ENCODE measurements at places on chromosomes 6 and 20. TPM values are rescaled to one million over a fixed set of nuclear protein-coding genes. Genes with fewer than 3 reads are reported as not detected.

FAM209B gene
- total RNA-seq = not detected

MAD2L1BP gene
- 166 TPM for total RNA-seq

DNA sequence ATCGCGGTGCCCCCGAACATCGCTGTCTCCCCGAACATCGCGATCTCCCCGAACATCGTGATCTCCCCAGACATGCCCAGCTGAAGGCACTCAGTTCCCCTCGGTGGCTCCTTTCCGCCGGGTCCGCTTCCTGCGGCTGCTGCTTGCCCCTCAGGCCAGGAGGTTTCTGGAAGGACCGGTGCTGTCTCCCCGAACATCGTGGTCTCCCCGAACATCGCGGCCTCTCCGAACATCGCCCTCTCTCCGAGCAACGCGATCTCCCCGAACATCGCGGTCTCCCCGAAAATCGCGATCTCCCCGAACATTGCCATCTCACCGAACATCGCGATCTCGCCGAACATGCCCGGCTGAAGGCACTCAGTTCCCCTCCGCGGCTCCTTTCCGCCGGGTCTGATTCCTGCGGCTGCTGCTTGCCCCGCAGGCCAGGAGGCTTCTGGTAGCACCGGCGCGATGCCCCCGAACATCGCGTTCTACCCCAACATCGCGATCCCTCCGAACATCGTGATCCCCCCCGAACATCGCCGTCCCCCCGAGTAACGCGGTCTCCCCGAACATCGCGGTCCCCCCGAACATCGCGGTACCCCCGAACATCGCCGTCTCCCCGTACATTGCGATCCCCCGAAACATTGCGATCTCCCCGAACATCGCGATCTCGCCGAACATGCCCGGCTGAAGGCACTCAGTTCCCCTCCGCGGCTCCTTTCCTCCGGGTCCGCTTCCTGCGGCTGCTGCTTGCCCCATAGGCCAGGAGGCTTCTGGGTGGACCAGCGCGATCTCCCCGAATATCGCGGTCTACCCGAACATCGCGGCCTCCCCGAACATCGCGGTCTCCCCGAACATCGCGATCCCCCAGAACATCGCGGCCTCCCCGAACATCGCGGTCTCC, 808 bp downstream of the ULBP1 start:
- DNase-seq = no peak

DNA sequence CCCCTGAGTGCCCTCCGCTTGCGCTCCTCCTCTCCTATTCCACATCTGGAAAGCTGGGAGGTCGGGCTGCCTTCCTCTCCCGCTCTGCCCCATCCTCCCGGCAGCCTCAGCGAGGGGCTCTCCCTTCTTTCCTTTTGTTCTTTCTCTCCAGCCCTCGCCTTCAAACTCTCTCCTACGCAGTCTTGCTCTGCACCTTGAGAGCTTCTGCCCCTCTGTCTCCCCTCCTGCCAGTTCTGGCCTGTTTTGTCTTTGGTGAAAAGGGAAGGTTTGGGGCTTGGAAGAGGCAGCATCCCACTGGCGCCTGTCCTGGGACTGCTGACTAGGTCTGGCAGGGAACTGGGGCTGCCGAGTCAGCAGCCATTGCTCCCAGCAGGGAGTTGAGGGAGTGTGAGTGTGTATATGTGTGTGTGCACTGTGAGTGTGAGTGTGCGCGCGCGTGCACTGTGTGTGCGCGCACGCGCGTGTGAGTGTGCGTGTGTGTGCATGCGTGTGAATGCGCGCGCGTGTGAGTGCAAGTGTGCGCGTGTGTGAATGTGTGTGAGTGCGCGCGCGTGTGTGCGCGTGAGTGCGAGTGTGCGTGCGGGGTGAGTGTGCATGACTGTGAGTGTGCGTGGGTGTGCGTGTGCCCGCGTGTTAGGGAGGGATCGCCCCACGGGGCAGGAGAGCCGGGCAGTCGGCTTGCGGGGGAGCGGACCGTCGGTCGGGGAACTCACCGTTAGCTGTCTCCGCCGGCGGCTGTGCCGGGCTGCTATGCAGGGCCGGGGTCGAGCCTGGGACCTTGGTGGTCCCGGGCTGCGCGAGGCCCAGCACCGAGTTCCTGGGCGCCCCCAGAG, 523 bp downstream of the CPXM1 start:
- no peak for DNase-seq

PAK5 gene
- total RNA-seq = not detected

- DNase-seq = peak; percentile 88
Observed at GRCh38 chr6:37207903-37208456, 38.0 kb downstream of the PIM1 start.

SPATS1 gene
- total RNA-seq = 0.53 TPM

LPA gene
- total RNA-seq = not detected

C20orf141 gene
- not detected for total RNA-seq

SLC26A8 gene
- not detected for total RNA-seq

- DNase-seq = peak; percentile 66
Observed at GRCh38 chr6:118618676-118619377, 32.6 kb downstream of the CEP85L start.

COL10A1 gene
- total RNA-seq = not detected

DNA sequence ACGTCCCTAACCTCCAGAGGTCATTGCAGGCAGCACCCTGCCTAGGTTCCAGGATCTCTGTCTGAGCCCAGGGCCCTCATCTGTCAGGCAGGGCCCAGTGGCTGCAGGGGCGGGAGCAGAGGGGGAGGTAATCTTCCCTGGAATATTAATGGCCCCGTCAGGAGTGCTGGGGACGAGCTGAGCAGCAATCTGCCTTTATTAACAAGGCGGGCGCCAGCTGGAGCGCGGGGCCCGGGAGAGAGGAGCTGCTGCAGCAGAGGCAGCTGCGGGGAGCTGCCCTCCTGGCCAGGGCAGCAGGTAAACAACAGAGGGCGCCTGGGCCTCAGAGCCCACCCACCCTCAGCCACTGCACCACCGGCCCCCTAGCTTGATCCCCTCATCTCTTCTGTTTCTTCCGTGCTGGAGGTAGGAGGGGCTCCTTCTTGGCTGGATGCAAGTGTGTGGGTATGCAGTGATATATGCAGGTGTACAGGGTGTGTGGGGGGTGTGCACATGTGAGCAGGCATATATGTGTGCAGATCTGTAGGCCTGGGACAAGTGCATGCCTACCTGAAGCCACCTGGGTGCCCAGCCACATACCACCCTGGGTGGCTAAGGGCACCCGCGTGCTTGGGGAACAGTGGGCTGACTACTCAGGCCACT, 131.8 kb upstream of the MLN start:
- DNase-seq = no peak

GRCh38 chr20:57573894-57574293, 13.0 kb downstream of the PCK1 start:
- no peak for DNase-seq

- no peak for DNase-seq
Observed at GRCh38 chr6:98970469-98970868, 22.7 kb upstream of the FBXL4 start.

GRCh38 chr20:60507087-60507694, 549.0 kb downstream of the CDH26 start:
- no peak for DNase-seq

GRCh38 chr6:150528648-150529285, 70.9 kb upstream of the PLEKHG1 start:
- no peak for DNase-seq

BTNL2 gene
- not detected for total RNA-seq

DNA sequence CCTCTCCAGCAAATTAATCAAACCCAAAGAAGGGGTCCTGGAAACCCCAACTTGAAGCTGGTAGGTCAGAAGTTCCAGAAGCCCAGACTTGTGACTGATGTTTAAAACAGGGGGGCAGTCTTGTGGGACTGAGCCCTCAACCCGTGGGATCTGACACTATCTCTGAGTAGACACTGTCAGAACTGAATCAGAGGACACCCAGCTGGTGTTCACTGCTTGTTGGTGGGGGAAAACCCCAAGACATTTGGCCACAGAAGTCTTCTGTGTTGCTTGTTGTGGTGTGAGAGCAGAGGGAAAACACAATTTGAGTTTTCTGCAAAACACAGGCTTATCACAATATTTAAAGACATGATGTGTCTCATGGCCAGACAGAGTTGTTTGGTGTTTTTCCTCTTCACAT, 29.9 kb downstream of the KIF13A start:
- no peak for DNase-seq

DNA sequence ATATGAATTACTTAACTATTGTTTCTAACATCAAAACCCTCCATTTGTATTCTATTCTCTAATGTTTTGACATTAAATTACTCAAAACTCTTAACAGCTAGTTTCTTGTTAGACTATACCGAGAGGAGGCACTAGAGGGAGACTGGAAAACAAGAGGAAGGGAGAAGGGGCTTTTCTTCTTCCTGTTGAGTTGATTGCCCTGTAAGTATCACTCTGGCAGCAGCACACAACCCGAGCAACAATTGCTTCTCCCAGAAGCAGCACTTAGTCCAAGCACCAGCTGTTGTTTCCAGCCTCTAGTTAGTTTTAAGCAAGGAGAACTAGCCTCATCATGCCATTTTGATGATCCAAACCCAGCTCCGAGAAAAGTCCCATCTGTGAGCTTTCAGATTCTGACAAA, 603.8 kb downstream of the PRKN start:
- peak; percentile 49 for DNase-seq

DNA sequence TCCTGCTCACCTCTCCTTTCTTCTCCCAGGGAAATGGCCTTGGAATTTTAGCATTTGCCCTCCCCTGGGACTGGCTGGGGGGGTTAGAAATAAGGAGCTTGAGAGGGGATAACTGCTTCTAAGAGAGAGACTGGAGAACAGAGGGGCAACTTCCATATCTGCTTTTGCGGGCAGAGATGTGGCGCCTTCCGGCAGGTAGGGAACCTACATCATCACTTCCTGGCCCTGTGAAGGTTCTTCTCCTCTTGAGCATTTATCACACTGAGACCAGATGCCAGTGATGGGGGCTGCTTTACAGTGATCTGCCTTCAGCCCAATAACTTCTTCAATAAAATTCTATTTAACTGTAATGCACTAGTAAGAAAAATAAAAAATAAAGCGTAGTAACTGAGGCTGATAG, 48.1 kb downstream of the TBC1D7 start:
- DNase-seq = no peak

GRCh38 chr6:95364016-95364604, 213.2 kb upstream of the MANEA start:
- peak; percentile 58 for DNase-seq

NHLRC1 gene
- total RNA-seq = 4.4 TPM

DNA sequence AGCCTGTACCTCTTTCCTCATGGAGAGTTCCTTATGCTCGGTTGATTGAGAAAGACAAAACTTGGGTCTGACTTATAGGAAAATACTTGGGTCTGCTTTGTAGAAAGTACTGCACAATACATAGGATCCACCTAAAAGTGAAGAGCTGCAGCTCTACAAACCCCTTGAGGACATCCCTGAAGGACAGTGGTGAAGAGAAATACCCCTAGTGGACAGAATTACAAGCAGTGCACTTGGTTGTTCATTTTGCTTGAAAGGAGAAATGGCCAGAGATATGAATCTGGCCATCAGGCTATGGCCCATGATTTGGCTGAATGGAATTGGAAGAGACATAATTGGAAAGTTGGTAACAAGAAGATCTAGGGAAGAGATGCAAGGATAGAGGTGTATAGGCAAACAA, 8.3 kb downstream of the CD24 start:
- no peak for DNase-seq

GRCh38 chr6:158131926-158132325, 36.1 kb downstream of the SERAC1 start:
- peak; percentile 64 for DNase-seq

DNA sequence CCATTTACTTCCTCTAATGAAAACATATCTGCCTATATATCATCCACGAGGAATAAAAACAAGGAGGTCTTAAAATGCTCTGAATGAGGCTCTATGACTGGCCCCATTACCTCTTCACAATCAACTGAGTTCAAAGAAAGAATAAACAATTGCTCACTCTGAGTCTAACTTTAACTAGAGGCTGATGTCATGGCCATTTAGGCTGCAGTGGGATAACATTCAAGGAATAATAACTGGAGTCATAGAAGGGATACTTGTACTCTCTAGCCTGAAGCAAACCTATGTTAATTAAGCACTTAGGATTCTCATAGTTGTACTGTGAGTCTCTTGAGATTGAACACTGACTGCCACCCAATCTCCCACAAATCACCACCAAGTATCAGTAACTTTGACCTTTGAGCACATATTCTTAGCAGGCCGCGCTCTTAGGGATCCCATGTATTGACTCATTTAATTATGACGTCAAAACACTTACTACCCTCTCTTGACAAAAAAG, 70.2 kb downstream of the PERP start:
- DNase-seq = peak; percentile 73

GRCh38 chr6:156396068-156396771, 381.0 kb upstream of the ARID1B start:
- no peak for DNase-seq

AGER gene
- total RNA-seq = 0.35 TPM

AVP gene
- not detected for total RNA-seq

TRDN gene
- total RNA-seq = not detected

DNA sequence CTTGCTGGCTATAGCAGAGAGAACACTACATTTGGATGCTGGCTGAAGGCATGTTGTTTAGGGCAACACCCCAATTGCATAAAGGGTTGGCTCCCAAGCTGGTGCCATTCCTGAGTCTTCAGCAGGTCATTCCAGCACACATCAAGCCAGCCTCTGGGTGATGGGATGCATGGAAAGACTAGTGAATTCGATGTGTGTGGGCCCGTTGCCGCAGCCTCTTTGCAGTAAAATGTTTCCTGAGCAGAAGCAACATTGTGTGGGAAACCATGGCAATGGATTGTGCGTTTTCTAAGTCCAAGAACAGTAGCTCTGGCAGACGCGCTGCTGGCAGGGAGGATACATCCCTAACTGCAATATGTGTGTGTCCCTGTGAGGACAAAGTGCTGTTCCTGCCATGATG, 142.4 kb upstream of the SLC24A3 start:
- no peak for DNase-seq

ECI2 gene
- 103 TPM for total RNA-seq

CMTR1 gene
- 32.4 TPM for total RNA-seq

DNA sequence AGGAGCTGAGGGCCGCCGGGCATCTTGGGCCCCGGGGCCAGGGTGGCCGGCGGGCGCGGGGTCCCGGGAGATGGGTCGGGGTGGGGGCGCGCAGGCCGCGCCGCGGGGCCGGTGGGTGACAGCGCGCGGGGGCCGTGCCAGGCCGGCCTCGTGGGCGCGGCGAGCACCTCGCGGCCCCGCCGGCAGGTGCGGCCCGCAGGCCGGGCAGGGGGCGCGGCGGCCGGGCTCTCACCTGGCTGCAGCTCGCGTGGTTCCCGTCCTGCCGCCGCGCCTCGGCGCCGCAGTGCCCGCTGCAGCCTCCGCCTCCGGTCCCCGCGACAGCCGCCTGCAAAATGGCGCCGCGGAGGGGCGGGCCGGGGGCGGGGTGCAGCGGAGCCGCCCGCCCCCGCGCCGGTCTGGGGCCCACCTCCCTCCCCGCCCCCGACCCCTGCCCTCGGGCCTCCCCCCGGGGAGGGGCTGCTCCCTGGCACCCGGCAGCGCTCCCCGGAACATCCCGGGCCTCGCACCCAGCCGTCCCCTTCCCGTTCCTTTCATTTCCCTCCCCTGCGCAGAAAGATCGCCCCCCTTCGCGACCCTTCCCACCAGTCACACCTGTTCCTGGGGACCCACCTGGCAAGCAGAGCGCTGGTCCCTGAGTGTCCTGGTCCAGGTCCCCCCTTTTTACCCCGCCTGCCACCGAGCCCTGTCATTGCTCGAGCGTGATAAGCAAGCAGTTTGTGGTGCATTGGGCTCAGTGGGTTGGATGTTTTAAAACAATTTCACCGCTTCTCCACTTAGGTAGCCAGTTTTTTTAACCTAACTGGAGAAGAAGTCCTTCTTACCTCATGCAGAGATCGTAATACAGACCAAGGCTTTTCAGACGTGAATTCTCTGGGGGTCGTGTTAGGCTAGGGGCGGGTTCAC, at the start of gene SLC23A2:
SLC23A2 (minus strand) TSS at position 337 of the 903 bp plus-strand sequence. CDS start 68,948 bp downstream, outside the sequence.
- DNase-seq = peak; percentile 50

WFDC2 gene
- not detected for total RNA-seq

DXO gene
- 9.2 TPM for total RNA-seq

- no peak for DNase-seq
Observed at GRCh38 chr6:156107624-156108101, 652.0 kb upstream of the NOX3 start.

Data from SK-MEL-5 (cell line).